ENCODE measurements at places on chromosomes 11 and 22. TPM values are rescaled to one million over a fixed set of nuclear protein-coding genes. Genes with fewer than 3 reads are reported as not detected.
A peak's percentile ranks its signal among the peaks of the same experiment; 100 is the strongest.

GRCh38 chr11:7906481-7906880, 24.6 kb downstream of the OR10A6 start:
- DNase-seq: no peak

DNA sequence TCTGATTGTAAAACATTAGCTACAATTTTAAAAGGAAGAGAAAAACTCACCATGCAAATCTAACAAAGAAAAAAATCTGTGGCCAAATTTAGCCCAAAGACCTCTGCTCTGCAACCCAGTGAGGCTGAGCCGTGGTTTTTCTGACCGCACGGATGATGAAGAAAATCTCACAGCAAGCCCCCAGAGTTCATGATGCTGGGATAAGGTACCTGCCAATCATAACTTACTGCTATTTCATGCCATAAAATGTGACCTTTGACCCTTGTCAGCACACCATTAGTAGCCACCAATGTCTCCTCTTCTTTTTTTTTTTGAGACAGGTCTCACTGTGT, 11.1 kb downstream of the CERK start:
- DNase-seq: no peak

DNA sequence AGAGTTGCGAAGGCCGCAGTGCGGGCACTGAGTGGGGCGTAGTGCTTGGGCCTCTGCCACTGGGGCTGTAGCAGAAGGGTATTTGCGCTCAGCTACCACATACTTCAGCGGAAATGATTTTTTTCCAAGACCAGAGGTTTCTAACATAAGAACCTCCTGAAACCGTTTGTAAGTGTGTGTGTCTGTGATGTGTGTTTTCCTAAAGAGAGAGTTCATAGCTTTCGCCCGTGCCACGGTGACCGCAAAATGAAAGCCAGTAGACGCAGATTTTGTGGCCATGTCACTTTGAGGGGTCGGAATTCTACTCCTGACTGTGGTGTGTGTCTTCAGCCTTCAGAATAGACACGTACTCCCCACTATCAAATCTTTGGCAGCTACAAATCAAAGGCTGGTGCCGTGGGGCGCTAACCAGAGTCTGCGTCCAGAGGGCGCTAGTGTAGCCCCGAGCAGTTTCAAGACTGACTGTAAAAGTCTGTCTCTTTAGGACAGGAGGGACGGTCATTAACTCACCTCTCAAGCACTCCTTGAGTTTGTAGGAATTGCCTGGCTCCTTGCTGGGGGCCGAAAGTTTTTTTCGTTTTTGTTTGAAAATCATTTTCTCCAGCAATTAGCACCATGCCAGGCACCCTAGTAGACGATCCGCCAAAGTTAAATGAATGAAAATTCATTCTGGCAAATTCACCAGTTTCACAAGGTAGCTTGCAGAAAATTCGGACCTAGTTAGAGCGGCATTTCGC, 2.5 kb upstream of the CALCA start:
- DNase-seq: peak; percentile 77

DNA sequence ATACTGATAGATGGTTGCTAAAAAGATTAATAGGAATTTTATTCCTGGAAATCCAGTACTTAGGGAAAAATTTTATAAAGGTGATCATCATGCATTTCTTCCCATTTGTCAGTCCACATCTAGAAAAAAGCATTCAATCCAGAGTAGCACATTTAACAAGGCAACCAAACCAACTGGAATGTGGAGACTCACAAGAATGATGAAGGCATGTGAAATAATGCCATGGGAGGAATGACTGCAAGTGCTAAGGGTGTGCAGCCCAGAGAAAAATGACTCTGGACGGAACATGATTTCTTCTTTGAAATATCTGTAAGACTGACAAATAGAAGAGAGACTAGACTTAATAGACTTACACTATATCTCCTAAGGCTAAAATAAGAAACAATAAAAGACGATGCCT, 33.8 kb downstream of the BLID start:
- DNase-seq: no peak

GRCh38 chr22:37731804-37732471, 35.1 kb downstream of the TRIOBP start:
- no peak for DNase-seq

- DNase-seq: no peak
These were observed 6.6 kb upstream of the UPK3A start for GRCh38 chr22:45278125-45278524.

DNA sequence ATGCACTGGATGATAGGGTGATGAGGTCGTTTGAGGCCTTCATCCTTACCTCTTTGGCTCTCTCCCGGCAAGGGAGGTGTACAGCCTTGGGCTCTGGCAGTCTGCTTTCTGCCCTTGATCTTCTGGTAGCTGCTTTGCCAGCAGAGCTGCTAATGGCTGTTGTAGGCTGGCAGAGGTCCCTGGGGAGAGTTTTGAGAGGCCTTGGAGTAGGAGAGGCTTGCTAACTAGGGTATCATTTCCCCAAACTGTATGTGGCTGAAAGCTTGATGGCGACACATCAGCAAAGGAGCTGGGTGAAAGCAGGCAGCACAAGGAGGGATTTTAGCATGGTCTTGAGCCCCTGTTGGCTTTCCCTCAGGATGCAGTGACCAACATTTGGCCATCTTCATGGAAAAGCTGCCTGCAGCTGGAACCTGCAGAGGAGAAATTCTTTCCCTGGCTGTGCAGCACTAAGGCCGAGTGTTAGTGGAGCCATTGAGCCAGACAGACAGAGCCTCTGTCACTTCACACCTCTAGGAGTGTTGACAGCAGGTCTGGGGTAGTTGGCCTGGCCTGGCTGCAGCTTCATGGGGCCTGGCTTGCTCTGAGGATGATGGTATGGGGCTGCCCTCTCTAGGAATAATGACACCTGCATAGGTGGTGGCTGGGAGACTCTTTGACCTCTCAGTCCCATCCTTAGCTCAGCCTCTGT, 3.5 kb upstream of the AMPD3 start:
- DNase-seq: no peak

- no peak for DNase-seq
These were observed 8.8 kb upstream of the PPIL2 start for GRCh38 chr22:21657020-21657359.

DNA sequence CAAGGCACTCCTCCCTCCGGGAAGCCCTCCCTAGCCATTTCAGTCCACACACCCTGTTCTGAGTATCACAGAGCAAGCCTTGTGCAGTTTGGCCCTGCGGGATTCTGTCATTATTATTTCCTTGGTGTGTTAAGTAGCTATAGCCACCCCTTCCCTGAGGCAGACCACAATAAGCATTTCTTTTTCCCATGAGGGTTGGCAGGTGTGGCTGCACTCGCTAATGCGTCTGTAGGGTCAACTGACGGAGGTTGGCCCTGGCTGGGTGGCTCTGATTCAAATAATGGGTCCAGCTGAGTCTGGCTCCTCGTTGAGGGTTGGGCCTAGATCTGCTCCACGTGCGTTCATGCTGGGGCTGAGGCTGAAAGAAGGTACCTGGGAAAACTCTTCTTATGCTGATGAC, 5.1 kb downstream of the F2 start:
- DNase-seq: peak; percentile 34

GRCh38 chr11:87006035-87006434, 31.7 kb upstream of the TMEM135 start:
- no peak for DNase-seq

DNA sequence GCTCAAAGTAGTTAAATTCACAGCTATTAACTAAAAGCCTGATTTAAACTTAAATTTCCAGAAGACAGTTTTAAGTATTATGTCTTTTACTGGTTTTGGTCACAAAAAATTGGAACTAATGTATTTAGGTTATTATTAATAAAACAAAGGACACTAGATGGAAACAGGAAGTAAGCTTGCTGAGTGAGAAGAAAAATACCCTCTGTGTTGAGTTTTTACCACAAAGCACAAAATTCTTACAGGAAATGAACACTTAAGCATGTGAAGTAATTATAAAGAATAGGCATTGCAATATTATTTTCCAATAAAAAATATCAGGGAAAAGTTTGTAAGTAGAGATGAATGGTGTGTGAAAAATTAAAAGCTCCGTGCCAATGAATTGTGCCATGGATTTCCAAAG, 46.3 kb downstream of the PIK3C2A start:
- no peak for DNase-seq

GRCh38 chr22:17343766-17344165, 25.5 kb upstream of the CECR2 start:
- no peak for DNase-seq

DNA sequence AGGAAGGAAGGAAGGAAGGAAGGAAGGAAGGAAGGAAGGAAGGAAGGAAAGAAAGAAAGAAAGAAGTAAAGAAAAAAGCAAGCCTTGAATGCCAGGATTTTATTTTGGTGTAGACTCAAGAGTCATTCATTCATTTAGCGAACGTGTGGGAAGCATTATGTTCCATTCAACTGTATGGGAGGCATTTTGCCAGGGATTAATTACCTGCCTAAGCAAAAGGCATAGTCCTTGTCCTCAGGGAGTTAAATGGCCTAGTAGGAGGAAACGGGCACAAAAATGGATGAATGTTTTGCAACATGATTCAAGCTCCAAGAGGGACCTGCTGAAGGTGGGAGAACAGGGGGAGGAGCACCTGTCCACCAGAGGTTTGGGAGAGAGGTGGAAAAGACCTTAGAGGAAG, 16.2 kb upstream of the ZNRF3 start:
- no peak for DNase-seq

DNA sequence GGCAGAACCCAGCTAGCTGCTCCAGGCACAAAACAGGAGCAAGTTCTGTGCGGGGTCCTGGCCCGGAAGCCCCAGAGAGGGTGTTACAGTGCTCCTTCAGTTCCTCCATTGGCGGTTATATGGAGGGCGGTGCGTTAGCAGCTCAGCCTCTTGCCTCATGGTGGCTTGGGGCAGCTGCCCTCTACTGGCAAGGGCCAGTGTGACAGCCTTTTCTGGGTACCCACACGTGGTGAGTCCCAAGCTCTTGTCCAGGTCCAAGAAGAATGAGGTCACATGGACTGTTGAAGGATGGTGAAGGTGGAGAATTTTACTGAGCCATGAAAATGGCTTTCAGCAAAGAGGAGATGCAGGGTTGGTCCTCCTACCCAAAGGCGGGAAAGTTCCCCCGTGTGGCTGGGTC, 100.5 kb downstream of the WT1 start:
- no peak for DNase-seq

DNA sequence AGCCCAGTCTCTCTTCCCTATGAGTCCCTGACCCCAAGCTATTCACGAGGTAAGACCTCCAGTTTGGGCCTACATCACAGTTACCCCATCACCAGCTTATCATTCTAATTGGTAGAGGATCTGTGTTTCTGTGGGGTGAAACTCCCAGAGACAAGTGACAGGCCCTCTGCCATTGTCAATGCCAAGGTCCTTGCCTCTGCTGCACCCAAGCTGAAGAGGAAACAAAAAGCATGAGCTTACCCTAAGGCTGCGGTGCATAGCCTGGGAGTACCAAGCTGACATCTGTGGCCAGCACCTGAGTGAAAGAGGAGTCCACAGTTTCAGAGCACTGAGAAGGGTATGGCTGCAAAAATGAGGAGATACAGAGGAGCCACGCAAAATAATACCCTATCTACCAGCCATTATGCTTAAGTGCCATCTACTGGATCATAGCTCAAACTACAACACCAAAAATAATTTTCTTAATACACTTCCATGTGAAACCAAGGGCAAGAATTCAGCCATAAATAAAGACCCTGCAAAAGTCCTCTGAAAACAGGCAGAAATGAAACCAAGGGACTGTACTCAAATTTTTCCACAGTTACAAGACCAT, 62.3 kb upstream of the ANO5 start:
- no peak for DNase-seq

- DNase-seq: no peak
These were observed 41.0 kb upstream of the SOX6 start for GRCh38 chr11:16397390-16397789.

DNA sequence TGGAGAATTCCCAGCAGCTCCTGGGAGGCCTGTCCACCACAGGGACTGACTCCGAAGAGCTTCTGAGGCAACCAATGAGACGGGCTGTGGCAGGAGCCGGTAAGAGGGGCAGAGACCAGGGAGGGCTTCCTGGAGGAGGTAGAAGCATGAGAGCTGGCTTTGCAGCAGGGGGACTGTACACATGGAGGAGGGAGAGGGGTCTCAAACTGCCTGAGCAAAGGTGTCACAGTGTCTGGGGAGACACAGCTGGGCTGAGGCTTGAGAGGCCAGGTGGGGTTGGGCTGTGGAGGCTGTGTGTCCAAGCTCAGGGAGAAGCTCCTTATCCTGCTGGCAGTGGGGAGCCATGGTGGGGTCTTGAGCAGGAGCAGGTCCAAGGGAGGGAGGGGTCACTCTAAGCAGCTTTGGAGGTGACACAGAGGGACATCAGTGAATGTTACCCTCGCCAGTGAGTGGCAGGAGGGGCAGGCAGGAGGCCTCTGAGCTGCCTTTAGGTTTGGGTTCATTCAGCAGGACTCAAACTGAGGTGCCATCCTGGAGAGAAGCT, 4.6 kb upstream of the RHOD start:
- DNase-seq: no peak

GRCh38 chr22:44211946-44212930, 31.5 kb downstream of the PARVG start:
- DNase-seq: no peak

- no peak for DNase-seq
These were observed 44.2 kb upstream of the FBLN1 start for GRCh38 chr22:45458532-45458931.

DNA sequence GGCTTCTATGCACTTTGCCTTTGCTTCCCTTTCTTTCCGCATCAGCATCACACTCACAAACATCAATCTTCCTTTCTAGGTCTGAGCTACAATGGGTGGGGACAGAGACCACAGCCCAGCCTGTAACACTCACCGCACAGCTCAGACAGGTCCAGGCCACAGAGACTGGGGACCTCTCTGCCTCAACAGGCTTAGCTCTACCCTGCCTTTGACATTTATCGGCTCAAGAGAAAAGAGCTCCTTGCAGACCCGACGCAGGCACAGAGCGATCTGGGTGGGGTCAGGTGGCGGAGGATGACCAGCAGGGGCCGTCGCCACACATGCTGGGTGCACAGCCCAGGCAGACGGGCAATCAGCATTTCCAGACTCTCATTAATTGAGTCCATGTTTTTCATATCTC, 837.3 kb downstream of the TBC1D22A start:
- DNase-seq: no peak

The APOA5 gene
- not detected for total RNA-seq

The PNPLA5 gene
- total RNA-seq: not detected

The MMP1 gene
- total RNA-seq: not detected

The SYT12 gene
- 0.37 TPM for total RNA-seq

The GRM5 gene
- not detected for total RNA-seq

The FAM227A gene
- total RNA-seq: 6.3 TPM

The RAB38 gene
- 0.76 TPM for total RNA-seq

The VSIG2 gene
- not detected for total RNA-seq

The OTOG gene
- not detected for total RNA-seq

The NRXN2 gene
- total RNA-seq: 50.4 TPM

The UBQLN3 gene
- not detected for total RNA-seq

The OR5B21 gene
- not detected for total RNA-seq

The GTSE1 gene
- total RNA-seq: 7.5 TPM

The ACTN3 gene
- total RNA-seq: 2.0 TPM

The CALCA gene
- not detected for total RNA-seq

The CCDC90B gene
- 61.3 TPM for total RNA-seq

Data from glutamatergic neuron (in vitro differentiated cells).